ENCODE measurements at places on chromosomes 7 and 10. TPM values are rescaled to one million over a fixed set of nuclear protein-coding genes. Genes with fewer than 3 reads are reported as not detected.

DNA sequence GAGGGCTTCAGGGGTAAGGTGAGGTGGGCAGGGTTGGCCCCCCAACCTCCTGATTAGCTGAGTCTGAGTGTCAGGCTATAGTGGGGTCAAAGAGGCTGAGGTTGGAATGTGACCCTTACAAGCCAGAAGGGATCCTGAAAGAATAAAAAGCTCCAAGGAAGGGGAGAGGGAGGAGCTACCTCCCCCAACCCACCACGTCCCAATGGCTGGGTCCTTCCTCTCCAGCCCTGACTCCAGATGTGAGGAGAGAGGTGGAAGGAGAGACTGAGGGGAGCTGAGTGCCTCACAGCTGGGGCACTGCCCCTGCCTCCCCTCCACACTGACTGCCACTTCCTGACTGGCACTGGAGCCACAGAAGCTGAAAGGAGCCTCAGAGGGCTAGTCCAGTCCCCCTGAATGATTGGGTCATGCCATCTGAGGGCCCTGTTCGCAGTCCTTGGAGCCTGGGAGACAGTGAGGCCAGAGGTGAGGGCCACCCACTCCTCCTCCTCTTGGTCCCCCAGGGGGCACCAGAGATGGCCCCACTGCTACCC is 20.6 kb downstream of the IMPDH1 start:
- no peak for DNase-seq

SLC35G1 gene
- 5.7 TPM for polyA plus RNA-seq

- DNase-seq, result no peak
Observed at GRCh38 chr7:16114633-16115032, 306.7 kb downstream of the CRPPA start.

GRCh38 chr10:96505150-96506136 is 8.3 kb downstream of the TLL2 start:
- no peak for DNase-seq

- no peak for DNase-seq
Observed at GRCh38 chr10:12635127-12635541, 285.8 kb downstream of the CAMK1D start.

GRCh38 chr10:93495654-93496321 is 624 bp upstream of the CEP55 start:
- DNase-seq, result peak; percentile 32

GRCh38 chr7:114856625-114857024 is 65.3 kb upstream of the MDFIC start:
- no peak for DNase-seq

DNA sequence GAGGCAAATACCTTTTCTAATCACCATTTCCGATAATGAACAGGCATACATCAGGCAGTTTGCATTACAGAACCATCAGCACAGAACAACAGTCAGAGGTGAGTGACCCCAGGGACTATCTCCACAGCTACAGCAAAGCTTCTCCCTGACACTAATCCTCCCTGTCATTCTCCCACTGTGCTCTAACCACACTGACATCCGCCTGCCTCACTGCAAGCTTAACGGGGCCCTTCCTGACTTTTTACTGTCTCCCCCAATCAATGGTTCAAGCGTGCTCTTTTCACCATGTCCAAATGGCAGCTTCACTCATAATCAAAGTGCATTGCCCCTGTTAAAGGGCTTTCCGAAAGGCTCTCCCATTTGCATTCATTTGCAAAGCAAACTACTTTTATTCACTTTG is 196.3 kb downstream of the DNAJC1 start:
- no peak for DNase-seq
